ENCODE measurements at places on chromosomes 1 and 21.

- DNase-seq: no peak
These were observed 34.4 kb downstream of the INKA2 start for GRCh38 chr1:111704776-111705175.

- no peak for DNase-seq
These were observed 62.8 kb upstream of the COL11A1 start for GRCh38 chr1:103171041-103171590.

DNA sequence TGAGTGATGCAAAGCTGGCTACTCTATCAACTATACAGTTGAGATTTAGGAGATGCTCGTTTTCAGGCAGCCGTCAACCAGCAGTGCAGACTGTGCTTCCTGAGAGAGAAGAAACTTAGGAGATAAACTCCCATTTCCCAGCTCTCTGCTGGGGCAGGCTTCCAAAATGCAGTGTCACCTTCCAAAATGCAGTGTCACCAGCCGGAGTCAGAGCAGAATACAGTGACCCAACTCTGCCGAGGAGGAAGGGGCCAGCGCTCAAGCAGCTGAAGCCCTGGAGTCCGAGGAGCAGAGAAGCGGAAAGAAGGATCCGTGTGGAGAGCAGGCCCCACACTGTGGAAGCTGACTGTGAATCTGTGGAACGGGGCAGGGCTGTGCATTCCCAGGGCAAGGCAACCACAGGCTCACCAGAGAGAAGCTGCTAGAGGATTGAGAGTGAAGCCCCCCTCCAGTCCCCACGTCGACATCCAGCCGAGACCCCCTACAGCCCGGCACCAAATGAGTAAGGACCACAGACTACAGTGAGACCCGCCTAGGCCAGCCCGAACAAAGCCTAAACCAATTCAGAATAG lies 703 bp upstream of the KRTAP12-1 start:
- DNase-seq: no peak

DNA sequence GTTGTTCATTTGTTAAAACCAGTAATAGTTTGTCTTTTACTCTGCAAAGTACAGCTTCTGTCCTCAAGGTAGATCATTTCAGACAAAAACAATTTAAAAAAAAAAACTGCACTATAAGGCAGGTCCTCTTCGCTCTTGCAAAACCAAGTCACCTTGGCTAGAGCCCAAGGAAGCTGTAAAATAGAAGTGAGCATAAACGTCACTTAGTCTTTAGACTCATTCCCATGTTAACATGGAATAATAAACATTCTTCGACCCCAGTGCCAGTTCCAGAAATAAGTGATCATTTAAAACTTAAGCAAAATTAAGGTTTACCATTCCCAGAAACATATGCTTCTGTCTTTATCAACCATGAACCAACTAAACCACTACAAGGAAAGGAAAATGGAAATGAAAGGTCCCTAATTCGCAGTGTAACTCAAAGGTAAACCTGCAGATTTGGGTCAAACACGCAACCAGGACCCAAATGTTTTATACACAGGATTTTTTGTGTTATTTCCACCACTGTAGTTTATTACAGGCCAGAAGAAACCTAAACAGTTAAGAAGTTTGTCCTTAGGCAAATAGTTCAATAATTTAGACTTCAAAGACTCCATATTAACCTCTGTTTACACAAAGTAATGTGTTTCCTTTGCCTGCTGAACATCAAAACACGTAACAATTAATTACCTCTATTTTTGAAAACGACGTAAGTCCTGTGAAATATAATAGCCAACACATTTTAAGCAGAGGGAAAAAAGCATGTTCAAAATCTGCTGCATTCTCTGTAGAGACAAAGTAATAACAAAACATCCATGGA lies 54.6 kb downstream of the TGFBR3 start:
- no peak for DNase-seq

DNA sequence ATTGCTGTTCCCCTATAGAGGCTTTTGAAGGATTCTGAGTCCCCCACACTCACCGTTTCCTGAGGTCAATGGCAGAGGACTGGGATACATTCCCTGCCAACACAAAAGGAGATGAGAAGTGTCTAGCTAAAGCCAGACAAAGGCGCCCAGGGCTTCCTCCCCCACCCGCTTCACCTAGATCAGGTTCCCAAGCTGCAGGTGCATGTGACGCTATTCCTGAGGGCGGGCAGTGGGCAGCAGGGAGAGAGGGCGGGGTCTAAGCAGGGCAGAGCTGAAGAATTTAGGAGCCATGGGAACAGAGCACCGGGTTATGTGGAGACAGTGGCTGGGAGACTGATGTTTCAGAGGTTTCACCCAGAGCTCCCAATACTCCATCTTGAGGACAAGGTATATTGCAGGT lies 6.0 kb upstream of the ARHGEF2 start:
- no peak for DNase-seq

GRCh38 chr1:10292188-10292587 lies 81.8 kb downstream of the KIF1B start:
- no peak for DNase-seq

- DNase-seq: no peak
These were observed 41.6 kb upstream of the VWA5B1 start for GRCh38 chr1:20248971-20249612.

DNA sequence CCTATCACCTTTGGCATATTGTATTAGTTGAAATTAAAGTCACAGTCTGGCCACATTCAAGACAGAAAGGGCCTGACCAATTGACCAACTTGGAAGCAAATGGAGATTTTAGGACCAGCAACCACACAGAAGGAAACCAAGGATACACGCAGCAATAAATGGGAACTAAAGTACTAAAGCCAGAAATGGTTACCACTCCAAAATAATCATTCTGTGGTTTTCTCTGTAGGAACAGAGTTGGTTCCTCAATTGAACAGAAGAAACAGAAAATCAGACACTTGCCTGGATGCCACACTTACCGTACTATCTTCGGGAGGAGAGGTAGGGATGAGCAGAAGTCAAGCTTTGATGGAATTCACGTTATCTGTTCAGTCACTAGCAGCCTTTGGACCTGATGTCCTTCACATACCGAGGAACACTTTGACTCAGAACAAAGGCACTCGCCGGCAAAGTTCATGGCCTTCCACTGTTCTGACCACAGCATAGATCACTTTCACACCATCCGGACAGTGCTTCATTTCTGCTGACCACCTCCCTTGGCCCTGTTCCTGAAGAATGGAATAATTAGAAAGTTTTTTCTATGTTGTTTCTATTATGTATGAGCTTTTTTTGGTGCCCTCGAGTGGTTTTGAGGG lies 96.9 kb downstream of the LPAR3 start:
- peak; percentile 8 for DNase-seq

GRCh38 chr1:114671011-114671938 lies 1.4 kb upstream of the DENND2C start:
- no peak for DNase-seq

GRCh38 chr1:47650611-47651010 lies 212.8 kb downstream of the FOXD2 start:
- DNase-seq: no peak

DNA sequence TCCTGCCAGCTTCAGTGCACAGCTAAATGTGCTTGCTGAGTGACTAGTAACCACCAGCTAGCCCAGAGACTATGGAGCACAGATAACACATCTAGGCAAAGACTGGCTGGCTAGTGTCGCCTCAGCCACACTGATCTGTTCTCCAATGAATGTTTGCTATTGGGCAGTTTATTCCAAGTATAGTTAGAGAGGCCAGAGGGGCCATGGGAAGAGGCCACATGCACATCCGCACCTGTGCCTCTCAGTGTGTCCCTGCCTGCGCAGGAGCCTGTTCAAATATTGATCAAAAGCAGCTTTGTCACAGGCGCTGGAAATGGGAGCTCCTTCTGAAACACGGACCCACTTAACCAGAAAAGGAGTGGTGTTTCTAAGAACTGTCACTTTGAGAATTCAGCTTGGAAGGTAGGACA lies 51.3 kb upstream of the ATP1A1 start:
- DNase-seq: no peak

- DNase-seq: no peak
These were observed 125.8 kb downstream of the SLC45A1 start for GRCh38 chr1:8443558-8444194.

GRCh38 chr1:188170411-188170810 lies 1341.7 kb downstream of the PLA2G4A start:
- no peak for DNase-seq

- peak; percentile 60 for DNase-seq
These were observed 595 bp downstream of the RNF2 start for GRCh38 chr1:185045814-185046492.

DNA sequence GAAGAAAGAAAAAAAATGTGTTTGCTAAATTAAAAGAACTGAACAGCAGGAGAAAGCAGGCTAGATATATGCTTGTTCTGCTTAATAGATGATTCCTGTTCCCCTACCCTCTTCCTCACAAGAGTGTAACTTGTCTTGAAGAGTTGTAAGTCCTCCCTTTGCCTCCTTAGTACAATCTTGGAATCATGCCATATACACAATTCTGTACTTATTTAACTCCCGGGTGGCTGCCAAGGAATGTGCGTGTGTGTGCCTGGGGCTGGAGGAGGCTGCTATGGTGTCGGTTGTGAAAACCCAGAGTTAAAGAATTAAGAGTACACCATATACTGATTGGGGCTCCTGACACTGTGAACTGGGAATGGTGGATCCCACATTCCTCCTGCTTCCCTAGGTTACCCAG lies 194.2 kb downstream of the SIPA1L2 start:
- no peak for DNase-seq

DNA sequence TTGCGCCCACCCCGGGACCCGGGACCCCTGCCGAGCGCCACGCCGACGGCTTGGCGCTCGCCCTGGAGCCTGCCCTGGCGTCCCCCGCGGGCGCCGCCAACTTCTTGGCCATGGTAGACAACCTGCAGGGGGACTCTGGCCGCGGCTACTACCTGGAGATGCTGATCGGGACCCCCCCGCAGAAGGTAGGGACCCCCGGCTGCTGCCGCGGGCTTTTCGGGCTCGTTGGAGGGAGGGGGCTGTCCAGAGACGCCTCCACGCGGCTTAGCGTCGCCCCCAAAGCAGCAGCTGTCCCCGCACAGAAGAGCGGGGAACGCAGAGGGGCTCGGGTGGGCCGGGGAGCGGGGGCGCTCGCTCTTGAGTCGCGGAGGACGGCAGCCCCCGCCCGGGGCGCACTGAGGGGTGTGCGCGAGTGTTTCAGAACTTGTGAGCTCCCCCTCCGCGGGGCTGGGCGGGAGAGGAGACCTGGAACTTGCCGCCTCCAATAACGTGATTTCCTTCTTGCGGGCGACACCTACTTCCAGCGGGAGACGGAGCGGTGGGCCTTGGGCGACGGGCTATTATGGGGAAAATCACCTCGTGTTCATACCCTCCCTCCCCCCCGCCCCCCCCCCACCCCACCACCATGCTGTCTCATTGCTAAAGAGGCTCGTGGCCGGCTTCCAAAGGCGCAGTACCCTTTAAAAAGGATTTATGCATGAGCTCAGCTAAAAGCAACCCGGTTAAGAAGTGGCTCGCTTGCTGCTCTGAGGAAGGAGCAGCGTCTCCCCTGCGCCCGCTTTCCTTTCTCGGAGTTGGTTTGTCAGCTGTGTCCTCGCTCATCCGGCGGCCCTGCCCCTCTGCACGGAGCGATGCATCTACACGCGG lies 664 bp downstream of the BACE2 start:
- no peak for DNase-seq

- DNase-seq: no peak
These were observed 423.9 kb downstream of the DSCAM start for GRCh38 chr21:40422896-40423635.

DNA sequence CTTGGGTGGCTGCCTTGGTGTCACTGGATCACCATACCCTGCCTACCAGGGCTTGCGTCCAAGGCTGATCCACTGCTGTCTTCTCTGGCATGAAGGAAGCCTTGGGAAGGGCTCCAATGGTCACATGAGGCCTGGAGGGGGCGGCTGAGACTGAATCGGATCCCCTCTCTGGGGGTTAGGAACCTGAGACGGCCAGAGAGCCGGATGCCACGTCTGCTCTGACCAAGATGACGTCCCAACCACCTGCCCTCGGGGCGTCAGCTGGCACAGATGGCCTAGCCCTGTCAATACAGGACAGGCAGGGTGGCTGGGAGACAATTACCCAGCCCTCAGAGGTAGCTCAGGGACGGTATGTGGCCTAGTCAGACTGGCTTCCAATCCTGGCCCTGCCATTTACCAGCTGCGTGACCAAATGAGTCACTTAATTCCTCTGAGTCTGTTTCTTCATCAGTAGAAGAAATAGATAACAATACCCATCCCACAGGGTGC lies 5.4 kb downstream of the TRIM62 start:
- no peak for DNase-seq
